ENCODE measurements at places on chromosomes 1 and 21. TPM values are rescaled to one million over a fixed set of nuclear protein-coding genes. Genes with fewer than 3 reads are reported as not detected.

GRCh38 chr1:64295561-64295960 is 92.1 kb downstream of the UBE2U start:
- H3K4me3 ChIP-seq: no peak overlapping the region
- H3K36me3 ChIP-seq: no peaks in the 10 kb centered on the region
- H3K27me3 ChIP-seq: no peaks in the 10 kb centered on the region
- no peaks in the 10 kb centered on the region for H3K4me1 ChIP-seq

GRCh38 chr1:244436336-244437085 is 15.2 kb downstream of the ADSS2 start:
- DNase-seq: no peak
- H3K27me3 ChIP-seq: no peaks in the 10 kb centered on the region
- peaks cover 14% of the 10 kb centered on the region for H3K36me3 ChIP-seq
- H3K4me3 ChIP-seq: no peak overlapping the region
- no peak overlapping the region for H3K27ac ChIP-seq

- no peak overlapping the region for H3K27ac ChIP-seq
- DNase-seq: no peak
- H3K4me1 ChIP-seq: no peaks in the 10 kb centered on the region
- no peaks in the 10 kb centered on the region for H3K36me3 ChIP-seq
- H3K27me3 ChIP-seq: no peaks in the 10 kb centered on the region
These were observed 4.5 kb upstream of the CD101 start for GRCh38 chr1:116997066-116997465.

RIMS3 gene
- 33.0 TPM for total RNA-seq

GRCh38 chr1:198167436-198167934 is 10.7 kb downstream of the NEK7 start:
- peaks cover 57% of the 10 kb centered on the region for H3K4me1 ChIP-seq
- peak overlapping the region; percentile 76 for H3K27ac ChIP-seq
- no peaks in the 10 kb centered on the region for H3K27me3 ChIP-seq
- no peak overlapping the region for H3K4me3 ChIP-seq

GRCh38 chr1:41296506-41296905 is 54.4 kb upstream of the SCMH1 start:
- no peaks in the 10 kb centered on the region for H3K4me1 ChIP-seq
- no peak for DNase-seq
- peaks cover 5% of the 10 kb centered on the region for H3K27me3 ChIP-seq
- H3K4me3 ChIP-seq: no peak overlapping the region
- H3K36me3 ChIP-seq: no peaks in the 10 kb centered on the region

TUFT1 gene
- total RNA-seq: 7.0 TPM

DNA sequence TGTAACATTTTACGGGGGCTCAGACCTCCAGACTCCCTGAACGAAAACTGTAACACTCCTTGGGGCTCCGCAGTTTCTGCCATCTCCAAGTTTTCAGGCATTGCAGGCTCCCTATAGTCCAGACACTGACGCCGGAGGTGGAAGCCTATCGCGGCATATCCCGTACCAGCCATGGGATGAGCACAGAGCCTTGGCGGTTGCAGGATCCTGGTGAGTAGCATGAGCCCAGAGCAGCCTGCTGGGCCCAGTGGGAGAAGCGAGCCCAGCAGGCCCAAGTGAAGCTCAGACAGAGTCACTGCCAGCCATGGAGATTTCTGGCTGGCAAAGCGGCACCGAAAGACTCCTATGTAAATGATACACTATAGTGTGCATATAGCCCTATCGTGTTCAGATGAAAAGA is 446.8 kb downstream of the COL11A1 start:
- no peak overlapping the region for H3K27ac ChIP-seq
- no peaks in the 10 kb centered on the region for H3K4me1 ChIP-seq
- no peak for DNase-seq
- no peaks in the 10 kb centered on the region for H3K36me3 ChIP-seq

- no peak for DNase-seq
- H3K27ac ChIP-seq: no peak overlapping the region
- H3K4me3 ChIP-seq: no peak overlapping the region
- peaks cover 3% of the 10 kb centered on the region for H3K4me1 ChIP-seq
These were observed 21.6 kb downstream of the METTL13 start for GRCh38 chr1:171803045-171803444.

C1orf226 gene
- total RNA-seq: 7.3 TPM

GRCh38 chr1:53176452-53177208 is 20.0 kb upstream of the CPT2 start:
- H3K27ac ChIP-seq: no peak overlapping the region
- peak; percentile 43 for DNase-seq
- no peaks in the 10 kb centered on the region for H3K27me3 ChIP-seq
- H3K36me3 ChIP-seq: no peaks in the 10 kb centered on the region
- no peaks in the 10 kb centered on the region for H3K4me1 ChIP-seq

CHIA gene
- total RNA-seq: not detected

- peak; percentile 54 for DNase-seq
- H3K4me1 ChIP-seq: peaks cover 10% of the 10 kb centered on the region
- H3K4me3 ChIP-seq: no peak overlapping the region
- no peaks in the 10 kb centered on the region for H3K36me3 ChIP-seq
These were observed 197.0 kb upstream of the UBE2U start for GRCh38 chr1:64006276-64007051.

DNA sequence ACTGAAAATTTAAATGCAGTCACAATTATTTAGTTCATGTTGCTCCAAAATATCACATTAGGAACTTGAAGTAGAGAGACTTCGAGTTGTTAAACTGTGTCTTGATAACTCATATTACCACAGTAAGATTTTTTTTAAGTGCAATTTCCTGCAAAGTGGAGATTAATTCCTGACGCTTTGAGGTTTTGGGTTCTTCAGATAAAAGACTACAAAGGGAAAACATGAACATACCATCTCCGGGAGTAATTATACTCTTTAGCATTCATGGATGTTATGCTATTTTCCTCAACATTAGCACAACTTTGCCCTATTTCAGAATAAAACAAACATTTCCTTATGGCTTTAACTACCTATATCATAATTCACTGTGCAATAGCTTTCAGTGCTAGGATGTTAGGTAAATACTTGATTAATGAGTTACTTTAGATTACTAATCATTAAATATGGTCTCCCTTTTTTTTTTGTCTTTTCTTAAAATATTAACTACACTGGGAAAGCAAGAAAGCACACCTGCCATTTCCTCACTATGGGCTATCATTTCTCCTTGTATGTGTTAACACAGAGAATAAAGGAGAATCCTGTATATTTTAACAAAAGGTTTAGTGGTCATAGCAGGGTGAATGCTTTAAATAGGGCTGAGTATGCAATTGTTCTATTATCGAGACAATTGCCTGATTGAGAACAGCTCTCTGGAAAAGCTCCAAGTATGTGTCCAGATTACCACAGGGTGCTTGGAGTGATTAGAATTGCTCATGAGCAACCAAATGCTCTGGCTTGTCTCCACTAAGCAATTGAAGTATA is 252.5 kb upstream of the C1orf105 start:
- H3K27ac ChIP-seq: peak overlapping the region; percentile 41
- DNase-seq: peak; percentile 71
- peaks cover 6% of the 10 kb centered on the region for H3K4me1 ChIP-seq
- no peaks in the 10 kb centered on the region for H3K27me3 ChIP-seq
- no peaks in the 10 kb centered on the region for H3K36me3 ChIP-seq

DNA sequence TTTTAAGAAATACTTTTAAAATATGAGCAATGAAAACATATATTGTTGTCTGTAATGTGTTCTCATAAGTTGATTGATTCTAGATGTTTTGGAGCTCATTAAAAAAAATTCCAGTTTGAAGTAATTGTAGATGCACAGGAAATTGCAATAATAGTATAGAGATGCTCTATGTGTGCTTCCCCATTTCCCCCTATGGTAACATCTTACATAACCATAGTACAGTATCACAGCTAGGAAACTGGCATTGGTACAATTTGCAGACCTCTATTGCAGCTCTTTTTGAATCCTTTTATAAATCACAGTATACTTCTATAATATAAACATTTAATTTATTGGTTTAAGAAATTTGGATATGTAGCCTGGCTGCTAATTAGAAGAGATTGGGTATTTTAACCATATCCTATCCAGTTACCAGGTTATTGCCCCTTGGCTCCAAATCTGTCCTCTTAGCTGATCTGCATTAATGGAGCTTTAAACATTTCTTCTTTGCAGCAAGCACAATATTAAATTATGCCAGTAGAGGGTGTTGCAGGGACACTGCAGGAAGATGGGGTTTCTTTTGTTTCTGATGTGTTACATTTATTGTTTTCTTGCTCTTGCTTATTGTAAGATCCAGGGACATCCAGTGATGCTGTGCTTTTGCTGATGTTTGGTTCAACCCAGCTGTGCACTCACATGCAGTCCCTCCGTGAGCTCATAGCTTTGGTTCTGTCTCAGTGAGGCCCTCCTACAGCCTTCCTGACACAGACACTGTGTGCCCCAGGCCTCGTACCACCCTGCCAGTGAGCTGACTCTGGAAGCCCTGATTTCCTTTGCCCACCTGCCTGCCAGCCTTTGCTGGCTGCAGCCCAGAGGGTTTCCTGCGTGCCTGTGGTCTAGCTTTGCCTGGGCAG is 103.3 kb downstream of the RABGAP1L start:
- no peaks in the 10 kb centered on the region for H3K27me3 ChIP-seq
- no peak overlapping the region for H3K4me3 ChIP-seq
- peak; percentile 59 for DNase-seq
- peaks cover 14% of the 10 kb centered on the region for H3K4me1 ChIP-seq
- H3K36me3 ChIP-seq: no peaks in the 10 kb centered on the region

CHRNB2 gene
- total RNA-seq: 0.46 TPM

DNA sequence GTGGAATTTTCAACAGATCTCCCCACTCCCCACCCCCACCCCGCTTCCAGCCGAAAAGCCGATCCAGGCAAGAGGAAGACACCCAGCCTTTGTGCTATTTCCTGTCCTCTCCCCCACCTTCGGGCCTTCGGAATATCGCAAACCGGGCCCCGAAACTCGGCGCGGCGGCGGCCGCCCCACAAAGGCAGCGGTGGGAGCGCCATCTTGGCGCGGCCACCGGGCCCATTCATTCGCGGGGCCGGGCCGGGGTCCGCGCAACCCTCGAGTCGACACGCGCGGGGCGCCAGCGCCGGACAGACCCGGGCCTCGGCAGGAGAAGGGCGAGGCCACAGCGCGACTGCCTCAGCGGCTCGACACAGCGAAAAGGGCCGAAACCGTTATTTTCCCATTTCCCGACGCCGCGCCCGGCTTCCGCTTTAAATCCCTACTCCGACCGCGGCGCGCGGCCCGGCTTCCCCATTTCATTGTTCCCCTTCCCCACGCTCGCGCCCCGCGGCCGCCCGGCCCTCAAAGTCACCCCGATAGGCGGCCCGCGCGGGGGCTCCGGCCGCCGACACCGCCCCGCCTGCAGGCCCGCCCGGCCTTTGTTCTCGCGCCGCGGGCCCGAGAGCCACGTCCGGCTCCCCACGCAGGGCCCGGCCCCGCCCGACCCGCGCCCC is 911 bp downstream of the GNB1 start:
- H3K4me1 ChIP-seq: peaks cover 24% of the 10 kb centered on the region
- H3K27me3 ChIP-seq: no peaks in the 10 kb centered on the region
- peak overlapping the region; percentile 98 for H3K27ac ChIP-seq

DNA sequence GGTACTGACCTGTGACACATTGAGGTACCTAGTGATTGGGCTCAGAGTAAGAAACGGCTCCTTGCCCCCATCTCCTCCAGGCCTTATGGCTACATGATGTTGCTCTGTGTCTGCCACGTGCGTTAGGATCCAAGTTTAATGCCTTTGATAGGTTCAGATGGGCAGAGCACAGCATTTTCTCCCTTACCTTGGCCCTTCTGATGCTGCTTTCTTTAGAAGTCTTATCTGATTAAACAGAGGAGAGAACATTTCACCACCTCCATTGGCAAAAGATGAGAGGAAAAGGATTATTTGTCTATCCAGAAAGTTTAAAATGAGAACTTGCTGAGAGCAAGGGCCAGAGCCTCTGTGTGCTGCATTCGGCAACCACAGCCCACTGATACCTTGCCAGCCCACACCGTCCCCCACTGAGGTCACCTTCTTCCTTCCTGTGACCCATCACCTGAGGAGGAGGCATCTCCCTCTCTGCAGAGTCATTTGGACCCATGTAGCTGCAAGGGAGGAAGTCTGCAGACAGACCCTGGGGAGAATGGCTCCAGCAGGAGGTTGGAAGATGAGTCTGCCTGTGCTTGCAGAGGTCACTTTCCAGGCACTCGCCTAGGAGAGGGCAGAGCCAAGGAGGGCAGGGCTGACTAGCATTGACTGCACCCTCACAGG is 16.7 kb downstream of the SHISA4 start:
- H3K27me3 ChIP-seq: no peaks in the 10 kb centered on the region
- DNase-seq: no peak
- H3K4me3 ChIP-seq: no peak overlapping the region
- peaks cover 67% of the 10 kb centered on the region for H3K4me1 ChIP-seq
- peak overlapping the region; percentile 99 for H3K27ac ChIP-seq
- H3K36me3 ChIP-seq: no peaks in the 10 kb centered on the region

EXTL1 gene
- total RNA-seq: 7.0 TPM

DAP3 gene
- 104 TPM for total RNA-seq
